Activated gamma-delta T cell treated with Interleukin-2 at 50 U/mL for 16 hours (primary cell): ENCODE measurements at places on chromosomes 5 and 9.

- DNase-seq = no peak
Observed at GRCh38 chr5:147310059-147310704, 75.4 kb downstream of the STK32A start.

DNA sequence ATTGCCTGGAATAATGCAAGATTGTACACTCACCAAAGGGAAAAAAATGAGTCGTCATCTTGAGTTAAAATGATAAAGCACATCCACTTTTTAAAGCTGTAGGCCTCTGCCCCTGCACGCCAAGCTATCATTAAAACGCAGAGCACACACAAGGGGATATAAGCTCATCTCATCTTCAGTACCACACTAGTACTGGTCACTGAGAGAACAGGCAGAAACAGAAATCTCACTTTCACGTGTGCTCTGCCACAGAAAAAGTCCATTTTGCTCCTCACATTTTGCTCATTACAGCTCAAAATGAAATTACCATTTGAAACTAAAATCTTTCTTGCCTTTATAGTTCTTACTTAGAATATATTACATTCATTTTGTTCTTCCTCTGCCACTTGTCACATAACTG is 99.2 kb upstream of the SLC30A5 start:
- no peak for DNase-seq

GRCh38 chr9:124295159-124295794 is 37.5 kb downstream of the NEK6 start:
- no peak for DNase-seq

- DNase-seq = no peak
Observed at GRCh38 chr5:94903726-94904125, 285.3 kb downstream of the SLF1 start.

- peak; percentile 8 for DNase-seq
Observed at GRCh38 chr9:109012009-109012875, 1.1 kb downstream of the CTNNAL1 start.

- DNase-seq = no peak
Observed at GRCh38 chr5:29867155-29867554, 1326.3 kb upstream of the CDH6 start.

- DNase-seq = no peak
Observed at GRCh38 chr5:179733772-179734126, 1.1 kb downstream of the MAML1 start.

- DNase-seq = no peak
Observed at GRCh38 chr9:92170848-92171247, 55.6 kb upstream of the SPTLC1 start.

DNA sequence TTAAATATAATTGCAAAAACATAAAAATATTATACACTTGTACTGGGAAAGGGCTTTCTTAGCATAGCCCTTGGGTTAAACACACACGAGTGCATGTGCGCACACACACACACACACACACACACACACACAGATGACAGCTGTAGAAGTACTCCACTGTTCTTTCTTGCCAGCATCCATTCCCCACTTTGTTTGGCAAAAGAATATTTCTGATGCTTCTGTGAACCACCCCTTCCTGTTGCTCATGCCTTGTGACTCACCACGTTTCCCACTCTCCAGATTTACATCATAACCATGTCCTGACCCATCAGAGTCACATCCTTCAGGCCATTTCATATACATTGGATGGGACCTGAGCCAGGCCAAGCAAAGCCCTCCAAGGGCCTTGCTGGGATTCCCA is 280.1 kb downstream of the DNAH5 start:
- DNase-seq = no peak

- no peak for DNase-seq
Observed at GRCh38 chr9:126533926-126534310, 79.8 kb upstream of the LMX1B start.

GRCh38 chr9:130820135-130820738 is 14.8 kb upstream of the ABL1 start:
- DNase-seq = no peak

DNA sequence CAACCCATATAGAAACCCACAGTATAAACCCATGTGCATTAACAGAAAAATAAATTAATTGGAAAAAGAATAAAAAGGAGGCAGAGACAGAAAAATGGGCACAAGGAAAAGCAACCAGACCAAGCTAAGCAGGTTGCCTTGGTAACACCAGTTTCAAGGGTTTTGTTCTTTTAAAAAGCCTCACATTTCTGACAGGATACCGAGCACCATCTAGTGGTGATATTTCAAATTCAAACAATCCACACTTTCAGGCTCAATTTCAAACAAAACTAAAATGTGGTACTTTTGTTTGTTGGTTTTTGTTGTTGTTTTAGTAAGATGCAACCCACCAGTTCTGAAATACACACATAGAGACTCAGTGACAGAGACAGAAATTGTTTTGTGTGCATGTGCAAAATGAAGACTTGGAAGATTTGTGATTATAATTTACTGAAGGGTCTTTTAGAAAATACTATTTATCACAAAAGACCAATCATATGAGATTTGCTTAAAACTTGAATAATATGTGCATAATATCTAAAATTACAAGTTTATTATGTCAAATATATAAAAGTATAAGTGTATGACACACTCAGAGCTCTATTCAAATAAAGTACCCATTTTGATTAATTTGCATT is 318.2 kb downstream of the SLCO4C1 start:
- no peak for DNase-seq

- no peak for DNase-seq
Observed at GRCh38 chr5:38009749-38010358, 170.0 kb upstream of the GDNF start.

GRCh38 chr5:104540448-104540847 is 977.9 kb upstream of the NUDT12 start:
- no peak for DNase-seq

DNA sequence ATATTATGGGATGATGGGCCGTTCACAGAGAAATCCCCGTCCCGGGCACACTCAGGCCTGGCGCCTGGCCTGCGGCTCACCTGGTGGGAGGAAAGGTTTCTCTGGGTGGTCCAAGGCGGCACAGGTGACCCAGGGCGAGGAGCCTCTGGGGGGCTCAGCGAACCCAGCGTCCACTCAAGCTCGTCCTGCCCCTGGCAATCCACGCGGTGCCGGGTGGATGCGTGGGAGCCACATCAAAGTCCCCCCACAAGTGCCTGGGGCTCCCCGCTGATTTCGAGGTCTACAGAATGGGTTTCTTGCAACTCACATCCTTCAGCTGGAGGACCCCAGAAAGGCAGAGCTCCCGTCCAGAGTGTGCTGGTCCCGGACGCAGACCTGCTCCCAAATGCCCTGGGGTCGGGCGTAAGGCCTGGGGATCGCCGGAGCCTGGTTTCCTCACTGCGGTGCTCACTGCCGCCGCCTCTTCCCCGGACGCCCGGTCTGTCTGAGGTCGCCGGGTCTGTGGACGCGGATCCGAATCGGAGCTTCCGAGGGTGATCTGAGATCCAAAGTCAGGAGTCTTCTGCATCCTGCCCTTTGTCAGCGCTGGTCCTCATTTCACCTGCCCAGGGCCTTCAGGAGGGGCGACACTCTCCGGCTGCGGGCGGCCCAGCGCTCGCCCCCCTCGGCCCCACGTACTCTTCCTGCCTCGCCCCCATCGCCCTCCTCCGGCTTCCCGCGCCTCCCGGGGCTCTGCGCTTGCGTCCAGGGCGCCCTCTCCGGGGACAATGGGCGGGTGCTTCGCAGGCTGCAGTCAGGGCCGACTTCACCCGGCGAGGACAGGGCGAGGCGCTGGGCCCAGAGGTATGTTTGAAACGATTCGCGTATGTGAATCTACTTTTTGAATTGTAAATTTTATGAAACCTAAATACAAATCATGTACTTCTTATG is 20.0 kb upstream of the RUFY1 start:
- DNase-seq = peak; percentile 71

DNA sequence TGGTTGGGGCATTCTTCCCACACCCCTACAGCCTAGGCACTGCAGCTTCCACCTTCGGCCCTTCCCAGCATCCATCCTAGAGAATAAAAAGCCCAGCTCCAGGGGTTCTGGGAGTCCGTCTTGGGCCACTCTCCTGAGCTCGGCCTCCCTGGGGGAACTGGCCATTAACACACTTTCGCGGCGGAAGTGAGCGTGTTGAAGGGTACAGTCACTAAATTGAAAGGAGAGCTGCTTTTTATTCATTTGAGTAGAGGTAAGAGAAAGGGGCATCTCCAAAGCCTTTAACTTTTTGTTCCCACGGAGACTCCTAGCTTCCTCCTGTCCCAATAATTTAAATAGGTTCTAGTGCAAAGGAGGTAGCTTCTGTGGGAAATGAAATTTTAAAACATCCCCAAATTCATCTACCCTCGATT is 31.0 kb upstream of the NFIB start:
- DNase-seq = no peak

- no peak for DNase-seq
Observed at GRCh38 chr5:15938961-15939360, 240.6 kb downstream of the MARCHF11 start.

DNA sequence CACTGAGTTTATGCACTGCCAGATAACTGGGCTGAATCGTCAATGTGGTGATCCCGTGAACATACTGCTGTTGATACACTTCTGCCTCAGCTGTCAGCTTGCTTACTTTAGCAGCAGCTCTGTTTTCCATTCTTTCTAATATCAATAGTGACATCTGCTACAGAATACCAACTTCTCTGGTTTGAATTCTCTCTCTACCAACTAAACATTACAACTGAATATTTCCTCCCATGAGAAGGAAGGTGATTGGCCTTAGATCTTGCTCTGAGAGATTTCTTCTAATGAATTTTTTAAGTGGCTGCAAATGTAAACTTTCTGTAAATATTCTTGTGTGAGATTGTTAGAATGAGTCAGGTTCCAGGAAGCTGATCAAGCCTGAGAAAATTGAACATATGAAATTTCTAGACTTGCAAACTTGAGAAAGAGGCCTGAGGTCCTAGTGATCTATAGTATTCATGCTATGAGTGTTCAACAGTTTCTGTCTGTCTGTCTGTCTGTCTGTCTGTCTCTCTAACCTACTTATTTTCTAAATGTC is 205.5 kb upstream of the CDKN2B start:
- DNase-seq = no peak
